ENCODE measurements at places on chromosomes 5 and 9.

DNA sequence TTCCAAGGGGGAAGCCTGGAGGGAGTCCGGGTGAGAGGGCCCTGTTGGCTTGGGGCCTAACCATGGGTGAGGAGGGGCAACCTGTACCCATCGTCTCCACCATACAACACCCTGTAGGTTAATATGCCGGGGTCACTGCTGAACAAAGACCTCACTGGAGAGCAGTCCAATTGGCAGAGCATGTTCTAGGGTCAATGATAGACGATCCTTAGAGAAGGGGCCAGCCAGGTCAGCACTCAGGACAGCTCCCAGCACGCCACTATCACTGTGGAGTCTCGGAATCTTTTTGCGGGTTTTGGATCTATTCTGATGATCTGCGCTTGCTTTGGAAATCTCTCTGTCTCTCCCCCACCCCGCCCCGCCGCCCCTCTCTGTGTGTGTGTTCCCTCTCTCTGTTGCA lies 218.4 kb upstream of the MVB12B start:
- no peak for DNase-seq

DNA sequence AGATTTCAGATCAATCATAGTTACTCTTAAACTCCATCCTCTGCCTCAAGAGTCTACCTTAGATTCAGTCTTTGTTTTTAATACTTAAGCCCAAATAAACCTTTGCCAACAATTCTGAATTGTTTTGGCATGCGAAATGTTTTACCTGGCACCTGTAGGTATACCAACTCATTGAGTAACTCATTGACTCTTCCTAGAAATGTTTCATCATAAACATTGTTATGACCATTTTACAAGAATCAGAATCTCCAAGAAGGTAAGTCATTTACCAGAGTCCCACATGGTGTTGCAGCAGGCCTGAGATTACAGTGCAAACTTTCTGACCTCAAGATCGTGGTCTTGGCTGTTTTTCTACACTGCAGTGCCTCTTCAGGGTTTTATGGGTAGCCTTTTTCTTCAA lies 750.4 kb downstream of the BRINP1 start:
- no peak for DNase-seq

- DNase-seq, result no peak
Observed at GRCh38 chr9:37453827-37454226, 11.4 kb downstream of the ZBTB5 start.

DNA sequence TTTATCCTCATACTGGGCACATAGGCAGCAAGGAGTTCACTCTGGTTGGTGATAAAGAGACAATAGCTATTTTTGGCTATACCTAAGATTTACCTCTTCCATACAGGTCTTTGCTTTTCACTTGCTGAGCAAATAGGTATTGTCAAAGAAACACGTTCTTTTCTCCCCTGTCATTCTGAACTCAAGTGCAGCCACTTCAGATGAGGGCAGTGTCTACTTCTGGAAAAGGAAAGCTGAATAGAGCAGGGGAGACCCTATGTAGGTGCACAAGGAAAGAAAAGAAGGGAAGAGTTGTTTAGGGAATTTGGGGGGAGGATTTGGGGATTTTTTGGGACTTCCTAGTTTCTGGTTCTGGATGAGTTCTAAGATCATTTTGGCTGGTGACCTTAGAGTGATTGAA lies 109.6 kb downstream of the ATP10B start:
- DNase-seq, result no peak

DNA sequence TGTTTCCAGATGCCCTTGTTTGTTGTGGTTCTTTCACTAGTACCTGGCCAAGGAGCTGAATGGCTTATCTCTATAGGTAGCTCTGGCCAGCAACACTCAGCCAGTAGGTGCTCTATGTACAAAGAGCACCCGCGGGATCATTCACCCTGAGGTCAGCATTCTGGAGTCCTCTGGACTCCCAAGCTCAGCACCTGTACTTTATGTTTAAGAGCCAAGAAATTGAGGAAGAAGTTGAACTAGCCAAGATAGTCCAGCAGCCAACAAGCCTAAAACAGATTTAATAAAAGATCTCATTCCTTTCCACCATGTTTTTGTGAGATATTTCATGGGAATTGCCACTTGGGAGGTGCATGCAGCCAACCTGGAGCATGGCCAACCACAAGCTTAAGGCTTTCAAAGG lies 242.6 kb upstream of the PAPPA start:
- no peak for DNase-seq

DNA sequence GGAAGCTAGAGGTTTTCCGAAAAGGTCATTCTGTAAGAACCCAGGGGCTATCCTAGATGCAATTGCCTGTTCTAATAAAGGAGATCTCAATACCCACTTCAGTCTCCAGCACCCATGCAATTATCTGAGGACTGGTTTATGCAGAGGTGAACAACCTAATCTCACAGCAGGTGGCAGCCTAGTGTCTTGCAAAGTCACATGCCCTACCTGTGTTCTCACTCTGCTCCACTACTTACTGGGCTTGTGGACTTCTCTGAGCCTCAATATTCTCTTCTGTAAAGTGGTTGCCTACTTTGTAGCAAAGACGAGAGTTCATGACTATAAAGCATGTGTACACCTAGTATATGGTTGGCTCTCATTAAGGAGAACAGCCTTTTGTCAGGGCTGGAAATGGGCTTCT lies 21.0 kb upstream of the ALDH1B1 start:
- peak; percentile 55 for DNase-seq

- no peak for DNase-seq
Observed at GRCh38 chr9:124266139-124266825, 8.5 kb downstream of the NEK6 start.

DNA sequence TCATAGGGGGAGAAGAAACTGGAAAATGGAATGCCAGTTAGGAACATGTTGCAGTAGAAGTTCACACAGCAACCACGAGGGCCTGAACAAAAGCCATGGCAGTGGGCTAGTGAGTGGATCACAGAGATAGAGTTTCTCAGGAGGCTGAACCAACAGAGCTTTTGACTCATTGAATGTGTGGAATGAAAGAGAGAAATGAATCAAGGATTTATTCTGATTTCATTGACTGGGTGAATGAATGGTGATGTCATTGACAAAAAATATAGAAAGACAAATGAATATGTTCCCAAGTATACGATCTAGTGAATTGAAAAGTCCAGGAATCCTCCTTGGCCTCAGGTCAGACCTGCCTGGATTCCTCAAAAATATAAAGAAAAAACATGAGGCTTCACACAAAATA lies 99.2 kb downstream of the ZNF462 start:
- DNase-seq, result no peak

DNA sequence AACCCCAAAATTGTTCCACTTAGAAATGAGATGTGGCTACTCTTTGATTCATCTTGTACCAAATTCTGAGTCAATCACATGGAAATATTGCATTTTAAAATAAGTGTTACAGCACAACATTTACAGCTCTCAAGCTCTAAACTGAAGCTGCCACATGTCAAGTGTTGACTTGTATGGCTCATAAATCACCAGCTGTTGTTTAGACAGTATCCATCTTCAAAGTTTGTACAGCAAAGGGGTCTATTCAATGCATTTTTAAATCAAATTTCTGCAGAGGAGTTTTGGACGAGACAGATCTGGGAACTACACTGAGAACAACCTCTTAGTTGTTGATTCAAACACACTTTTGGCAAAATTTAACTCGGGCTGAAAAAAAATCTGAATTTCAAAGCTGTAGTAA lies 31.4 kb downstream of the CHSY3 start:
- DNase-seq, result no peak

DNA sequence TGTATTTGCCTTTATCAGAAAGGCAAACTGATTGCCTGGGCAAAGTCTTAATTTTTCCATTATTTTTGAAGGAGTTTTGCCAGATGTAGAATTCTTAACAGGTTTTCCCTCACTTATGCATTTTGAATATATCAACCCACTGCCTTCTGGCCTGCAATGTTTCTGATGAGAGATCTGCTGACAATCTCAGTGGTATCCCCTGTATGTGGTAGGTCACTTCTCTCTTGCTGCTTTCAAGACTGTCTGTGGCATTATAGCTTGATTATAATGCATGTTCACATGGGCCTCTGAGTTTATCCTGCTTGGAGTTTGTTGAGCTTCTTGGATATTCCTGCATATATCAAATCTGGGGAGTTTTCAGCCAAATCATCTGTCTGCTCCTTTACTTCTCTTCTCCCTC lies 82.2 kb downstream of the HABP4 start:
- DNase-seq, result no peak

GRCh38 chr5:33850100-33850594 lies 41.6 kb downstream of the ADAMTS12 start:
- DNase-seq, result no peak

GRCh38 chr9:35771075-35771433 lies 17.0 kb upstream of the MSMP start:
- no peak for DNase-seq

DNA sequence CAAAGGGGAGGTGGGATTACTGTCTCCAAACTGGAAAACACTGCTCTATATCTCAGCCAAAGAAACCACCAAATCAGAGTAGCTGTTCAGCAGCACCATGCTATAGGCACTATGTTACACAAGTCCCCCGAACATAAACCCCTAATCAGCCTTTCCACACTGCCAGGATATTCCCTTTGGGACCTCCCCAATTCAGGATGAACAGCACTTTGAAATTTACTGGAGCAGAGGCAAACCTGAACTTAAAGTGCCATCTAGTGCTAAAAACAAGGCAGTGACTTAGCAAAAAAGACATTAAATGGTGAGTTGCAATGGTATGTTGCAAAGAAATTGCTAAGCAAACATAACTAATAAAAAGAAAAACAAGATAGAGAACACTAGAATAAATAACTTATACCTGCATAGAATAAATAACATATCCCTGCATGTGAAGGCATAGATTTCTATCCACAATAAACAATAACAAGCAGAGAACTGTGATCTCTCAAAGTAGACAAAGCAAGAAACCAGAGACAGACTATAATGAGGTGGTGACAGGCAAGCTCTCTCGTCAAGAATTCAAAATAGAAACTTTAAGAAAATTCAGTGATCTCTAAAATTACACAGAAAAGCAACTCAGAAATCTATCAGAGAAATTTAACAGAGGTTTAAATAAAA lies 584.4 kb upstream of the ACO1 start:
- no peak for DNase-seq

GRCh38 chr5:157252711-157253465 lies 13.0 kb upstream of the CYFIP2 start:
- DNase-seq, result no peak

GRCh38 chr5:141343242-141343952 lies at the start of gene PCDHGA3:
Gene PCDHGA3 (plus strand): TSS chr5:141343829. CDS start chr5:141344034, 205 bp downstream.
- peak; percentile 49 for DNase-seq

- no peak for DNase-seq
Observed at GRCh38 chr5:160950311-160950710, 98.3 kb upstream of the ATP10B start.

- no peak for DNase-seq
Observed at GRCh38 chr5:180080486-180081280, 9.1 kb upstream of the RNF130 start.

DNA sequence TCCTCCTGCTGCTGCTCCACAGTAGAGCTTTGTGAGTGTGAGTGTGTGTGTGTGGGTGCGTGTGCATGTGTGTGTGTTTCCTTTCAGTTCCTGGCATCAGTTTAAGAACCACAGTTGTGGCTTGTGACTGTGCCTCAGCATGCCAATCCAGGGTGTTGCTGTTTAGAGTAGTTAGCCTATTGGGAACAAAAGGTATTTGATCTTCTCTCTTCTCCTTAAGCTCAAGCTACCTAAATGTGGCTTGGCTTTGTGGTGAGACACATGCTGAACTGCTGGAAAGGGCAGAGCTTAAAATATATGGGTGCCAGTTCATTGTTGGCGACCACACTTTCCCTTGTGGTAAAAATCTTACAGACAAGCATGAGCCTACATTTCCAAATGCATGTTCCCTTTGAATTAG lies 116.6 kb upstream of the BNC2 start:
- no peak for DNase-seq

DNA sequence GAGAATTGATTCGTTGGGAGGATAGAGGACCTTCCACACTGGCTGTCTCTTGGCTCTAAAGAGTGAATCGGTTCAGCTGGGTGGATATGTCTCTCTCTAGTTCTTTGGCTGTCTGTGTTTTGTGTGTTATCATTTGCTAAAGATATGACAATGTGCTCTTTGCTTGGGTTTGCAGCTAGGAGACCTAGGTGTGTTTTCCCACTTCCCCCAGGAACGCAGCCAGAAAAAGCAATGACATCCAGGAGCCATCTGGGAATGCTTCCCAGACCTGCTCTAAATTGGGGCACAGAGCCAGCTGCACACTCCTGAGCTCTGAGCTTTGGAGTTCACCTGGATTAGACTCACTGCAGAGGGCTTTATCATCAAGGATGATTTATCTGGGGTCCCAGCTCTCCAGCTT lies 12.8 kb upstream of the PDZD2 start:
- no peak for DNase-seq
